Tongue (tissue), 3 donors: ENCODE measurements at places on chromosomes 3 and 15. TPM values are rescaled to one million over a fixed set of nuclear protein-coding genes. Genes with fewer than 3 reads are reported as not detected.

C3orf20 gene
- total RNA-seq = not detected

IL17RD gene
- 46.1 TPM for total RNA-seq

FAM107A gene
- total RNA-seq = 1.7 TPM

CATSPER2 gene
- 0.51 TPM for total RNA-seq

GRAMD1C gene
- total RNA-seq = 7.3 TPM

DNA sequence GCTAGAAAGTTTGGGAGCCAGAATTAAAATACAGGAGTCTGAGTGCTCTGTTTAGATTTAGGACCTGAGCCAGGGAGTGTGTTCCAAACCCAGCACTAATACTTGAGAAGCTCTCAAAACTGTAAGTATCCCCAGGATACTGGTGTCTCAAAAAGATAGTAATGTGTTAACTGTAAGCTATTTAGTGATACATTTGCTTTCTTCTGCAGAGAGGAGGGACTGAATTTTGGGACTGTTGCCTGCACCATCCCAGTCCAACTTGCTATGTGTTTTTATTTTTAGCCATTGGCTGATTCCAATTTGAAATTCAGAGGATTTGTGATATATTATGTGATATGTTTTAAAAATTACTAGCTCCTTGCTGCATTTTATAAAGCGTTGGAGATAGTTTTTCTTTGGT is 31.5 kb downstream of the UBE2E1 start:
- no peak for DNase-seq

GRCh38 chr3:52532838-52533622 is 627 bp downstream of the NT5DC2 start:
- DNase-seq = peak; percentile 43

- peak; percentile 30 for DNase-seq
These were observed 59.8 kb upstream of the PRTG start for GRCh38 chr15:55802600-55803376.

- no peak for DNase-seq
These were observed 171.9 kb downstream of the SYNPR start for GRCh38 chr3:63450023-63450422.

DNA sequence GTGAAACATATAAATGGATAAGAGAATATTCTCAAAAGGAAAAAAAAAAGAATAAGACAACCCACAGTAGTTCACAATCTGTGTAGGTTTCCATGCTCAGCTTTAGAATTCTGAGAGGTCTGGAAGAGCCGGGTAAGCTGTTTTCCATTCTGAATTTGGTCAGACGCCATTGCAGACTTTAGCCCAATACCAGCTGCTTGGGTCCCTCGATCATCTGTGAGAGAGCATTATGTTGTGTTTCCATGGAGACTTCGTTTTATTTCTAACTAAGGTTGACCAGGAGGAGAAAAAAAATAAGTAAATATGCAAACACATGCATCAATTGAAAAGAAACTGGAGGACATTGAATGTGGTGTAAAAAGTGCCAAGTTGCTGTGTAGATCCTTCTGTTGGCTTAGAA is 25.5 kb downstream of the KCNAB1 start:
- peak; percentile 66 for DNase-seq

- DNase-seq = no peak
These were observed 63.2 kb upstream of the BCL6 start for GRCh38 chr3:187808527-187808895.

- no peak for DNase-seq
These were observed 1176.0 kb upstream of the ALCAM start for GRCh38 chr3:104190681-104191080.
